Stimulated activated naive B cell treated with anti-CD40 and anti-IgM and Interleukin-4, amounts not matched to agents 10 μg/mL and 1 μg/mL and 100 μg/mL, for 72 hours (primary cell): ENCODE measurements at places on chromosomes 3 and 15.
A peak's percentile ranks its signal among the peaks of the same experiment; 100 is the strongest.

GRCh38 chr3:151504606-151505005, 43.7 kb upstream of the IGSF10 start:
- no peak for DNase-seq

- no peak for DNase-seq
These were observed 135.7 kb upstream of the SLC7A14 start for GRCh38 chr3:170721563-170721962.

- no peak for DNase-seq
These were observed 50.6 kb downstream of the SERP1 start for GRCh38 chr3:150495563-150496168.

GRCh38 chr3:120420928-120421551, 29.8 kb downstream of the FSTL1 start:
- no peak for DNase-seq

DNA sequence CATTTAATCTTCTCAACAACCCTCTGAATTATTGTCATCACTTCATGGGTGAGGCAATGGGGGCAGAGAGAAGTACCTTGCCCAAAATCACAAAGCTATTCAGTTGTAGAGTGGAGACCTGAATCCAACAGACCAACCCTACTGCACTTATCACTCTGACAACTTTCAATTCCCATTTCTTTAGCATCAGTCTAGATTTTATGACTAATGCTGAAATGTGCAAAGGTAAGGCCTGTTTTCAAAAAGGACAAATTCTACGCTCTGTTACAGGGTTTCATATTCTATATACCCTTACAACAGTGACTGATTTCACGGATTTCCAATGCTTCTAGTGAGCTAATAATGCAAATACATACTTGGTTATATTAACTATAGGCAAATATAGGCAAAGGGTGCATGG, 286.0 kb downstream of the ADAMTS17 start:
- DNase-seq, result no peak

- peak; percentile 26 for DNase-seq
These were observed 28.8 kb upstream of the SHC4 start for GRCh38 chr15:48992545-48992944.

DNA sequence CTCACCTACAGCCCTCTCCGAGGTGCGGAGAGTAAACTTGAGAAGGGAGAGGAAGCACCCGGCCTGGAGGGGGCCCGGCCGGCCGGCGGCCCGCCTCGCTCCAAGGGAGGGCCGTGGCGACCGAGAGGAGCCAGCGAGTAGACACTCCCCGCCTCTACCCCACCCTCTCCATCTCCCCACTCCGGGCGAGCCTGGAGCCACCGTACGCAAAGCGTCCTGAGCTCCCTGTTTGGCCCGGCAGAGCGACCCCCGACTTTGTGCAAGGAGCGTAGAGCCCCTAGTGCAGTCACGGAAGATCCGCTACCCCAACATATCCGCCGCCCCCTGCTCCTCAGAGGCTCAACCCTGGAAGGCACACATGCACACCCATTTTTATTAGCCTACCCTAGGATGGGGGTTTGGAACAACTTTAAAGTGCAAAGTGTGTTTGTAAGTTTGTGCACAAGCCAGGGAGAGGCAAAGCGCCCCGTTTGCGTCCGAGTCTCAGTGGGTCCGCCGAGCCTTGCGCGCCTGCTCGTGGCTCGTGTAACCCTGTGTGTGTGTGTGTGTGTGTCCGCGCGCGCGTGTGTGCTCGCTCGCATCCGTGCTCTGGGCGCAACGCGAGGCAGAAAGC, 508 bp upstream of the SMAD6 start:
- no peak for DNase-seq

- DNase-seq, result no peak
These were observed 33.5 kb downstream of the DNAJB8 start for GRCh38 chr3:128432971-128433836.

GRCh38 chr15:38864827-38865581, 300.4 kb upstream of the RASGRP1 start:
- no peak for DNase-seq

- DNase-seq, result no peak
These were observed 320.9 kb downstream of the GABRB3 start for GRCh38 chr15:26451995-26452394.

GRCh38 chr15:58864602-58865424, 68.7 kb downstream of the SLTM start:
- no peak for DNase-seq

DNA sequence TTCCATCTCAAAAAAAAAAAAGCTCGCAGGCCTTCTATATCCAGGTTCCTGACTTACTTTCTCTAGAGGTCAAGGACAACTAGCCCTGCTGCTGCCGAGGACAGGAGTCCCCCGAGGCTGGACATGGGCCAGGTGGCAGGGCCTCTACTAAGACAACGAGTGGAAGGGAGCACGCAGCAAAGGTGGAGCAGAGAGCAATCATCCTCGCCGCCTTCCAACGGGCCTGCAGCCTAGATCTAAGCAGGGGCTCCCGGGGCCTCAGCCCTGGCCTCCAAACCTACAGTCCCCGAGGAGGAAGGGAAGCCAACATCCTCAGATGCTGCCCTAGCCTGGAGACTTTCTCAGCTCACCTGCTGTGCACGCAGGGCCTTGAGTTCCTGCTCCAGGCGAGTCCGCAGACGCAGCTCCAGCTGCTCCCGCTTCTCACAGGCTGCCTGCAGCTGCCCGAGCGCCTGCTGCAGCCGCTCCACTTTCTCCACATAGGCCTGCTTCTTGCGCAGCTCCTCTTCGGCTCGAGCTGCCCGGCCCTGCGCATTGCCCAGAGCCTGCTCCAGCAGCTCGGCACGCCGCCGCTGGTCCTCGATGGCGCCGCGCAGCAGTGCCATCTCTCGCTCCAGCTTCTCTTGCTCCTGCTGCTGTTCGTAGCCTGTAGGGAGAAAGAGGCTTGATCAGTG, 12.9 kb downstream of the AMOTL2 start:
- DNase-seq, result no peak

- no peak for DNase-seq
These were observed 46.7 kb downstream of the EMC4 start for GRCh38 chr15:34271493-34271892.

- no peak for DNase-seq
These were observed 15.6 kb downstream of the FRMD4B start for GRCh38 chr3:69370156-69370883.

- no peak for DNase-seq
These were observed 985 bp downstream of the LCMT2 start for GRCh38 chr15:43329217-43329959.

- DNase-seq, result no peak
These were observed 11.0 kb upstream of the ARPP19 start for GRCh38 chr15:52579852-52580251.

DNA sequence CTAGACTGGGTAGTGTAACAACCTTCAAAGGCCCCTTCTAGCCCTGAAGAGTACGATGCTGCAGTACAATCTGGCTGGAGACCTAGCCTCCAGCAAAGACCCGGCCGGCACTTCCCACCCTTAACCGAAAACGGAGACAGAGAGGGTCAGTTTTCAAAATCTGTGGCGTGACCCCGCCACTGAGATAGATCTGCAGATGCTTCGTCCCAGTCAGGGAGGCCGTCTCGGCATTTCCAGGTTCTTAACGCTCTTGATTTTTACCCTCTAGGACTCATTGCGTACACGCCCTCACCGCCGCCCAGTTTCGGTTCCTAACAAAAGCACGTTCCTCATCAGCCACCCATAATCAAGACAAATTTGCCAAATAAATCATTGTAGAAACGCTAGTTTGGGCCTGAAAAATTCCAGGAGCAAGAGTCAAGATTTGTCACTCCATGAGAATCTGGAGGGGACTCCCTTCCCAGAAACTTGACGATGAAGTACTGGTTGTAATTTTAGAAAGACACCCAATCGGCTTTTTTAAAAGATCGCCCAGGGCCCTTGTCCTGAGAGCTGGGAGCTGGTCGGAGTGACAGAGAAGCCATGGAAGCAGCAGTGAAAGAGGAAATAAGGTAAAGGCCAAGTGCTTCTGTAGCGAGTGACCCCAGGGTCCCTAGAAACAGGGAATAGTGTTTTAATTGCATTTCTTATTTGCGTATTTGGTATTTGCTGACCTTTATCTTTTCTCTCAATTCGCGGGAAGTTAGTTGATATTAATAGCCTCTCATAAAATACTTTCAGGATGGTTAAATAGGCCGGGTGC, 868 bp upstream of the TMEM87A start:
- peak; percentile 76 for DNase-seq

DNA sequence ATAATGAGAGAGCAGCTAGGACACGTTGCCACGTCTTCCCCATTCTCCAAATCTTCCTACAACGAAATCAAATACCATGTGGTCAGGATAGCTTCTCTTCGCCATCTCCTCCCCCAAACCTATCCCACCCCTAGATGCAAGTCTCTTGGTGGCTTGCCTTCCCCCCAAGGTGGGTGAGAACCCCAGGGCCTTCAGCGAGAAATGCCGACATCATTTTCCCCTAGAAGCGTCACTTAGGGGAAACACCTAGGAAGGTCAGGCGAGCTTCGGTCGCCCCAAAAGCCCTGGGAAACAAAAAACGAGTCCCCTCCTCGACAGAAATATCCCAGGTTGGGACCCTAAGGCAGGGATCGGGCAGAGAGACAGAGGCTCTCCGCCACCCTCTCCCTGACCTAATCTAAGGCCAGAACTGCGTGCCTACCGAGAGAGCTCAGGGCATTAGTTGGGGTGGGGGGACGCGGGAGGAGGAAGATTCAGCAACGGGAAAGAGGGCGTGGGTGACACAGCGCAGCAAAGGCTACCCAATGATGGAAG, 502 bp downstream of the DPH3 start:
- DNase-seq, result no peak

DNA sequence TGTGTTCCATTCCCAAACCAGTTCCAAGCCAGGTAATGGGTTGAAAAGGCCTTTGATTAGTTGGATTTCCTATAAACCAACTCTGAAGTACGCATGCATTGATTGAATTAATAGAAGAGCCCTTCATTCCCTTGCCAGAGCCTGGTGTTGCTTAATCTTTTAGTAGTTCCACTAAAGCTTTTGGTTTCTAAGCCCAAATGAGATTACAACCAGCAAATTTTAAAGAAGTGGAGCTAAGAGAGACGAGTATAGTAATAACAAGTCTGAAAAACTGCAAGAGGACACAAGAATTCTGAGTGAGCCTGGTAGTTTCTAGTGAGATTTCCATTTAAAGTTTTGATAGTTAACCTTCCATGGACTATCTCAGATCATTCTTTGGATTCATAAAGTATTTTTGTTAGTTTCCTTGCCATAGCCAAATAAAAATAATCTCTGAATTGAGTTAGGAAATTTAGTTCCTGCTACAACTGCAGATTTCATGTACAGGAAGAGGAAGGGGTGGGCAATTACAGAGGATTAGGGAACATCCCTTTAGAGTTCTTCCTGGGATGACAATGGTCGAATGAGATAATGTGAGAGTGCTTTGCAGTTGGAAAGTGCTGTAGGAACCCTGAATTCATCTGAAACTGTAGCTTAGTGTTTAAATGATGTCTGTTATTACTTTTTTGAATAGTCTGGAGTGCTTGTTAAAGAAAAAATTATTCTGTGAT, 136.8 kb downstream of the FNDC3B start:
- no peak for DNase-seq

DNA sequence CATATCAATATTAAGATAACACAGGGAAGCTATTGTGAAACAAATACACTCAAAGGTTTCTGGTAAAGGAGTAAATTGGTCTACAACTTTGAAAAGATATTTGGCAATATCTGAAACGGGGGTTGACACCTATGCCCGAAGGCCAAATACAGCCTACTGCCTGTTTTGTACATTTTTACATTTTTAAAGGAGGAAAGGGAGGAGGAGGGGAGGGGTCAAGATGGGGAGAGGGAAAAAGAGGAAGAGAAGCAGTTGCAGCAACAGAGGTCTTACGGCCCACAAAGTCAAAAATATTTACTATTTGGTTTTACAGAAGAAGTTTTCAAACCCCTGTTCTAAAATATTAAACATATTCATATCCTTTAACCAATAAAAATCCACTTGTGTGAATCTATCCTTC, 94.2 kb downstream of the FMN1 start:
- DNase-seq, result no peak

DNA sequence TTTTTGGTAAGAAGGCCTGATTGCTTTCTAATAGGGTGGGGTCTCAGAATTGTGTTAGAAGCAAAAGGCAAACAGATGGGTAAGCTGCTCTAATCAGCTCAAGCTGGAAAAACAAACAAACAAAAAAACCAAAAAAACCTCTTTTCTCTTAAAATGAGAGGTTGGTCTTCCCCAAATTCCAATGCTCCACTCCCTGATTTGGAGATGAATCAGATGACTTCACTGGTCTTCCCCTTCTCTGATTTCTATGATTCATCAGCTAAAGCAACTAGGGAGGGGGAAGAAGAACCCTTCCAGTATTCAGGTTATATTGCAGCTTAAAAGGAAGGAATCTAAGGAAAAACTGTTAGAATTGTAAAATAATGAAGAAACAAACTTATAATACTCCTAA, 9.6 kb upstream of the ANXA2 start:
- DNase-seq, result no peak

DNA sequence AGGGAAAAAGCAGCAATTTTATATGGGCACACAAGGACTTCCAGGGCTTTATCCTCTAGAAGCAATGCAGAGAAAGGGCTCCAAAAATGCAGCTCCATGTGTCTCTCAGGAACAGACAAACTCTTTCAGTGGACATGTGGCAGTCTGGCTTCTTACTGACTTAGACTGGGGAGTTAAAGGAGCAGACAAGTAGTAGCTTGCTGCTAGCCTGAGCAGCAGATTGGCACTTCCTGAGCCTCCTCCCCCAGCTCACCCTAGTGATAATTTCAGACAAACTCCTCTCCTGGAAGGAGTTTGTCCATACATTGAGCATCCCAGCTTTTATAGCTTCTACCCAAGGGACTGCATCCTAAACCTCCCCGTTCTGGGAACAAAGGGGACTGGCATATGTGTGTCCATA, 101.7 kb upstream of the MANF start:
- DNase-seq, result no peak

DNA sequence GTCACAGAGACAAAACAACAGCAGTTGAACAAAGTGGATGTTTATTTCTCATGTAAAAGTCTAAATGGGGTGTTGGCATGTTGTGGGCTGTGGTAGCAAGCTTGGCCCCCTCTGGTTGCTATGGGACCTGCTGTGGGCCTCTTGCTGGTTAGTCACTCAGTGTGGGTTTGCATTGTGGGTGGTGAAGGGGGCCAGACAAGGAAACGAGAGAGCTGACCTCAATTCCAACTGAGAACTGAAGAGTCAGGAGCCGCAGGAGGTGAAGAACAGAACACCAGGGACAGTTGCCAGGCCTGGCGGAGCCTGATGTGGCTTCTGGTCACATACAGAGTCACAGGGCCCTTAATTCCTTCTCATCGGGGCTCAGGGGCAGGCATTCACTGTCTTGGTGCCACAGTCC, 1.9 kb upstream of the ADPGK start:
- DNase-seq, result no peak

DNA sequence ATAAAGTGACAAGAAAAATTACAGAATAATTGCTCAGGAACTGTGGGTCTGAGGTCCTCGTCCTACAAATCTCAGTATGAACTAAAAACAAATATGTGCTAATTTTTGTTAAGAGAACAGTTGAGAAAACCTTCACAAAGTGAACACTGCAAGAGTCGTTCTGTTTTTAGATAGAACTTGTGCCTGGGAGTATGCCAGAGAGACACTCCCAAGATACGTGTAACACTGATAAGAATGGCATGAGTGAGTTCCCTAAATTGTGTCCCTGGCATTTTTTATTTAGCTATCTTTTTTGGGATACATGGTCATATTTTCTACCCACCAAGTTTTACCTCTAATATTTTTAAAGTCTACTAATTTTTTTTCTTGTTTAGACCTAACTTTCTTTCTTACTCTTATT, 860.0 kb upstream of the NR2F2 start:
- DNase-seq, result no peak

- DNase-seq, result no peak
These were observed 10.6 kb upstream of the PARL start for GRCh38 chr3:183895296-183895695.

- no peak for DNase-seq
These were observed 37.6 kb upstream of the RHCG start for GRCh38 chr15:89533861-89534544.
